ENCODE measurements at places on chromosomes 5 and 9. TPM values are rescaled to one million over a fixed set of nuclear protein-coding genes. Genes with fewer than 3 reads are reported as not detected.

DNA sequence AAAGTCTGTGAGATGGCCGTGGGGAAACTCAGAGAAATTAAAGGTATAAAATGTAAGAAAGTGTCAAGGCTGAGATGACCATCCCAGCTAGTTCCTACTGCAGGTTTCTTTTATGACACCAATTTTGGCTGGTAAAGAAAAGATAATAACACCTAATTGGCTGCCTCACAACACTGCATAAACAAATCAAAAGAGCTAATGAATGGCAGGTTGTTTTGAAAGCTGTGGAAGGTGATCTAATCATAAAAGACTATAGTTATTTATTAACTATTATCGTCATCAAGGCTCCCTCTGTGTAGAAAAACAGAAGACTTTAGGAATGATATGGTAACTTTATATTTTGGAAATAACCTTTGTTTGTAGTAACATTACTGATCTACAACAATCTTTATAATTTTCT, 3.5 kb upstream of the SPINK5 start:
- peak; percentile 10 for DNase-seq

DNA sequence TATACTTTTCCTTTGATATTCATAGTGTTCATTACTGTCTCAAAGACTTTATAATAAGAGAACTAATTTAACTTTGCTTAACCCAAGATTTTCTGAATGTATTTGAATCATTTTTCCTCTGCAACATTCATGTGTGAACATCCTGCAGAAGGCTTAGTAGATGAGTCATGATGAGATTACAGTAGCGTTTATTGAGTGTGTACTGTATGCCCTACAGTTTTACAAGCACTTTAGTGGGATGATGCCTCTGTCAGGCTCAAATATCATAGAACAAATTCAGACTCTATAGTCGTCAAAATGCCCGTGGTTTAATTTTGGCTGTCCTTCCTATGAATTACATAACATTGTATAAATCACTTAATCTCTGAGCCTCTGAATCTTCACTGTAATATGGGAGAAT, 41.2 kb downstream of the FYB1 start:
- no peak for DNase-seq

GRCh38 chr9:98226516-98226915, 28.9 kb downstream of the TBC1D2 start:
- no peak for DNase-seq

- no peak for DNase-seq
Observed at GRCh38 chr9:33232815-33233214, 7.2 kb upstream of the SPINK4 start.

DNA sequence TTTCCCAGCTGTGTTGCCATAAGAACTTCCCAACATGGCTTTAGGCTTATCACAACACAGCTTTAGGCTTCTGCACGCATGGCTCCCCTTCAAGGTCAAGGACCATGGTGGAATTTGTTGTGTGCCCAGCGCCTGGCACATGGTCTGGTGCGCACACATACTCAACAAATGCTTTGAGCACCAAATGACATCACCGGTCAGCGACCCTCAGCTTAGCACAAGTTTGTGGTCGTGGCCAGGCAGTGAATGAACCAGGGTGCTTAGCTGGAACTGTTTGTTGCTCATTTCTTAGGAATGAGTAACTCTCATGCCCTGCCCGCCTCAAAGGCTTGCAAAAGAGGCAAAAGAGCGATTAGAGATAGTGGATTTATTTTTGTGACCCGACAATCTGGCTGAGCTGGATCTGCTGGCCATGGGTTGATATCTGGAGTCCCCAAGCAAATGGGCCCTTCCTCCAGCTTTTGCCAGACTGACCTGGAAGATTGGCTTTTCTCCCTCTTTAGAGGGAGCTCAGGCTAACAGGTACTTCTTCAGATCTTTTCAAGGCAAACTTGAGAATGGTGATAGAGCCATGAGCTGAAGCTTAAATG, 58.9 kb downstream of the DAP start:
- peak; percentile 96 for DNase-seq

GRCh38 chr5:142915813-142916424, 145.7 kb downstream of the ARHGAP26 start:
- DNase-seq, result no peak

The SLC25A46 gene
- total RNA-seq, result 49.4 TPM

The PALM2AKAP2 gene
- total RNA-seq, result 3.8 TPM

The CFAP90 gene
- not detected for total RNA-seq

The TXNDC15 gene
- total RNA-seq, result 48.1 TPM

The SNCAIP gene
- total RNA-seq, result 1.1 TPM

The CMBL gene
- total RNA-seq, result 2.2 TPM

The APBA1 gene
- total RNA-seq, result 0.29 TPM

The SLC36A2 gene
- total RNA-seq, result not detected

The SARDH gene
- total RNA-seq, result 0.07 TPM

Data from epithelial cell of proximal tubule (primary cell).